ENCODE measurements at places on chromosomes 5 and 9. TPM values are rescaled to one million over a fixed set of nuclear protein-coding genes. Genes with fewer than 3 reads are reported as not detected.

The PCDHGB5 gene
- total RNA-seq: 18.8 TPM

The PDE6A gene
- total RNA-seq: not detected

The MRPL36 gene
- 47.0 TPM for total RNA-seq

The SLC6A18 gene
- not detected for total RNA-seq

GRCh38 chr9:131419026-131419614 lies 25.2 kb downstream of the PRRC2B start:
- DNase-seq: no peak

DNA sequence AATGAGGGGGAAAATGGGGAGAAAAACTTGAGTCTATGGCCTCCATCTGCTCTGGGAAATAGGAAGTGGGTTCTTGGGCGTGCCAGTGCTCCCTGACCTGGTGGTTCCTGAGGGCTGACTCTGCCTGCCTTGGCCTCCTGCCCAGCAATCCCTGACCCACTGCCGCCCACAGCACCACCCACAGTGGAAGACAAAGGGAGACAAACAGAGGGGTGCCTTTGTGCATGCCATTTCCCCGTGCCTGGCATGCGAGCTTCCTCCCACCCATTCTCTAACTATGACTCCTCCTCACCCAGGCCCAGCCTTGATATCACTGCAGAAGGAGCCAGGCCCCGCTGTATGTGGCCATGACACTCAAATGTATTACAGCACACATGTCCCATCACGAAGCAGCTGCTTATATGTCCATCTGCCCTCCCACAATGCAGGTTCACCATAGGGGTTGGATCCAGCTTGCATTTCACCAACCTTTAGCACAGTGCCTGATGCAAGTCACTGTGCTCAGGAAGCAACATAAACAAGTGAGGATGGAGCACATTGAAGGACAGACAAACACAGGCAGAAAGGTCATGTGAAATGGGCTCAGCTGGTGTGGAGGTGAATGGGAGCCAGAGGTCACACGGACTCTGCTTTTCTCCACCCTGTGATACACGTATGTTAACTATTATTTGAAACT lies 84.4 kb downstream of the ADRB2 start:
- no peak for DNase-seq

- DNase-seq: no peak
Observed at GRCh38 chr5:171898879-171899278, 107.6 kb downstream of the FBXW11 start.

GRCh38 chr9:137267933-137268355 lies 9.6 kb upstream of the TOR4A start:
- no peak for DNase-seq

DNA sequence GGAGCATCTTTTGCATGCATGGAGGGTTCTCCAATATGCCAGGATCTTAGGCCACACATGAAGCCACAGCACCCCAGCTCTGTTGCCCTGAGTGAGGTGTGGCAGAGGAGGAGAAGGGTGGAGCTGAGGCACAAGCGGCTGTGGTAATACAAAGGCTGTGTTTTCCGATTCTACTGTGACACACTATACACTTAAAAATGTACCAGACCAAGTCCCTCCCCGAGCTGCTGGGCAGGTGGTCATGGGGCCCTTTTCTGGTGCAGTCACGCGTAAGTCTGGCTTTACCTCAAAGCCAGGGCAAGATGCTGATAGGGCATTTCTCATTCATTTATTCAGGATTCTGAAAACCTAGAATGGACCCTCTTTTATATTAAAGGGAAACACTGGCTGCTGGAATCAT lies 3.7 kb downstream of the ADGRV1 start:
- no peak for DNase-seq

DNA sequence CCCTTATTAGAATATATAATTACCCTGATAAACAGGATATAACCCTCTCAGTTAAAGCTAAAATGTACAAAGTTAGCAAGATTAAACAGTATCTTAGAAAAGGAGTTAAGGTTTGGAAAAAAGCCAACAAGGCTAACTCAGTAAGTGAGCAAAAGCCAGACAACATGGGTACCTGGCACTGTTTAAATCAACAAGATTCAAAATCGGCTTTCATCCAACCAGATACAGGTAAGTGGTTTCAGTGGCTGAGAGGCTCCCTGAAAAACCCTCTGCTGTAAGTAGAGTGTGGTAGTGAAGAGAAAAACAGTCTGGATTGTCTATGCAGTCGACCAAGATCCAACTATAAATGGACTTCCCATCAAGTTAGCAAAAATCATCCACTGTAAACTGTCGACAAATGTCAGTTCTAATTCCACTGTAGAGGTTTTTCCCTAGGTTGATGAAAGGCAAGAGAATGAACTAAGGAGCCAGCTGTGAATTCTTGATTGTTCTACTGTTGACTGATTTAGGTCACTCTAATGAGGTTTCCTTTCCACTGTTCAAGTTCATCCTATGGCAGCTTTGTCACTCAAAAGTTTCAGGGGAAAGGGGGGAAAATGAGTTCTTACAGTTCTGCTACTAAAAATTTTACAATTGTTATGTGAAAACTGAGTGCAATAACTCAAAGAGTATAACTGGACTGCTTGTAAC lies 27.3 kb downstream of the ETF1 start:
- no peak for DNase-seq

DNA sequence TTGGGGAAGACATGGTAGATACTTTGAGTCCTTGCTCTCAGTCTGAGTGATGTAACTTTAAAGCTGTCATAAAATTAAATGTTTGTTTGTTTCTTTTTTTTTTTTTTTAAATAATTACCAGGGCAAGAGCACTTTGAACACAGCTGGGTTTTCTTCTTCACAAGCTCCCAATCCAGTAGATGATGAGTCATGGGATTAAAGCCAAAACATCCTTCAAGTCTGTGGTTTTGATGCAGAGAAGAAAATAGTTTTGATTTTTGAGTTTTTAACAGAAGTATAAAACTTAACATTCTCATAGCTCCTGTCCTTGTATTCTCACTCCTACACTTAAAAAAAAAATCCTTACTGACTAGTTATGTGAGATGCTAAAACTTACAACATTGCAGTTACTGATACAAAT lies 34.8 kb upstream of the IL31RA start:
- no peak for DNase-seq

- DNase-seq: no peak
Observed at GRCh38 chr5:133473291-133473690, 139.1 kb downstream of the FSTL4 start.

GRCh38 chr5:73789851-73790281 lies 163.9 kb downstream of the ARHGEF28 start:
- DNase-seq: no peak

The PTPRD gene
- total RNA-seq: 34.2 TPM

DNA sequence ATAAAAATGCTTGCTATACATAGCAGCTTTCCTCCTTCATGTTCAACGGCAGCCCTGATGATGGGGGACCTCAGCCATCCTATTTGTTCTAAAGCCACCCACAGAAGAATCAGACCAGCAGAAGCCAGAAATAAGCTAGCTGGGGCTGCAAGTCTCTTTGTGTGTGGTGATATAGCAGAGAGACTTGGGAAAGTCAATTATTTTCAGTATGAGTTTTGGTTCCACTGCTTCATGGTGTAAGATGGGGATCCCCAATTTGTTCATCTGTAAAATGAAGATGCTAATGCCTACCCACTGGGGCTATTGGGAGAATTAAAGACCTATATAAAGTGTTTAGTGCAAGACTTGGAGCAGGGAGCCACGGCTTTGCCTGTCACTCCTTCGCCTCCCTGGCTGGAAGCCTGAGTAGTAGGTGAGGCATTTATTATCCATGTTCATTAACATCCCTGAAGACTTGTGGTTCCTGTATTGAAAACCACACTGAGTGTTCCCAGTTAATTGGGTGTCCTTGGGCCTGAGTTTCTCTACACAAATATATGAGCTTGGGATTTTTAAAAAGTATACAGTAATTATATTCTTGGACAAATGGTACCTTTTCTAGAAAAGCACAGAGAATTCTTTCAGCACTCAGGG lies 210.1 kb upstream of the SLC24A2 start:
- DNase-seq: no peak

- no peak for DNase-seq
Observed at GRCh38 chr5:178472138-178472537, 118.1 kb downstream of the COL23A1 start.

- no peak for DNase-seq
Observed at GRCh38 chr5:58517198-58517597, 26.0 kb downstream of the GAPT start.

GRCh38 chr9:126652140-126652582 lies 38.4 kb downstream of the LMX1B start:
- DNase-seq: no peak

- DNase-seq: no peak
Observed at GRCh38 chr5:53366245-53366644, 114.2 kb upstream of the FST start.

The PKD2L2 gene
- not detected for total RNA-seq

DNA sequence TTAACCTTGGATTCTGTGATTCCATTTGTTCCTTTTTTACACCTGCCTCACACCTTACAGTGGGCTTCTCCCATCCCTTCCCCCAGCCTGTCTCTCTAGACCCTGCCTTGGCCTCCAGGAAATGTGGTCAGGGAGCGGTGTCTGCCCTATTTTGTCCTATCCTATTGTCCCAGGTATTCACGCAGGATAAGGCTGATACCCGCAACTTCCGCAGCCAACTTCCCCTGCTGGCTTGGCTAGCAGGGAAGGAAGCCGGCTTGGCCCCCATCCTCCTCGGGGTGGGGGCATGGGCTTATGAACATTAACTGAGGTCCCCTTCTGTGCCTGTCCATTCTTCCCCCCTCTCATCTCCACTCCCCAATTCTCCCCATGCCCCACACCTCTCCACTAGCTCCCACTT lies 3.5 kb downstream of the CSF1R start:
- DNase-seq: no peak

DNA sequence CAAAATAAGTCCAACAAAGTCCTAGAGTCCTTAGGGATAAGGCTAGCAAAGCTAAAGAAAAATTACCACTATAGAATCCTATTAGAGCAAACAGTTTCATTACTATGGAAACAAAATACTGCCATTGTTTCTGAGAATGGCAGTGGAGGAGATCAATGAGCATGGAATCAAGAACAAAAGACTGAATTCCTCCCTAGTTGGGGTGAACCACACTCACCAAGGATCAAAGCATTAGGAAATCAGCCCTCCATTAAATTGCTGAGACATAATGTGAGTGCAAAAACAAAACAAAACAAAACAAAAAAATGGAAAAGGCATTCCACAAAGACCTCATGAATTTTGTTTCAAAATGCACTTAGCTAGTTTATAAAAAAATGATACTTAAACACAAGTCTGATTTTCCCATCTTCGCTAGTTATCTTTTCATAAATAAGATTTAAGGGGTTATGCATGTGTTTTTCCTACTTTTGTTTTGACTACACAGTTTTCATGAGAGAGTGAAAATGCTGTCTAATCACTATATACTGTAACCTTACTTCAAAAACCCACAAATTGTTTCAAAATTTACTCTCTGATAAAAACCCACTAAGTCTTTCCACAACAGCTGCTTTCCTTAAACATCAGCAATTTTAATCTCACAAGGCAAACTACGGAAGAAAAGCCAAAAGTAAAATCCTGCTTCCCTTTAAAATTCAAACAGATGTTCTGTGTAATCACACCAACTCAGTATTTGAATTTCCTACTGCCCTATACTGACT lies 9.7 kb downstream of the SERINC5 start:
- DNase-seq: no peak

DNA sequence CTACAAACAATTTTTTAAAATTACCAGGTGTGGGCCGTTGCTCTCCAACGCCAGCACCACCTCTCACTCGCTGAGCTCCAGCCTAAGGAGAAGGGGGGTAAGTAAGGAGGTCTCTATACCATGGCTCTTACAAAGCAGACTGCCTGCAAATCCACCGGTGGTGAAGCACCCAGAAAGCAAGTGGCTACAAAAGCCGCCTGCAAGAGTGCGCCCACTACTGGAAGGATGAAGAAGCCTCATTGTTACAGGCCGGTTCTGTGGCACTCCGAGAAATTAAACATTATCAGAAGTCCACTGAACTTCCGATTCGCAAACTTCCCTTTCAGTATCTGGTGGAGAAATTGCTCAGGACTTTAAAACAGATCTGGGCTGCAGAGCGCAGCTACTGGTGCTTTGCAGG lies 46.0 kb downstream of the CDO1 start:
- no peak for DNase-seq

DNA sequence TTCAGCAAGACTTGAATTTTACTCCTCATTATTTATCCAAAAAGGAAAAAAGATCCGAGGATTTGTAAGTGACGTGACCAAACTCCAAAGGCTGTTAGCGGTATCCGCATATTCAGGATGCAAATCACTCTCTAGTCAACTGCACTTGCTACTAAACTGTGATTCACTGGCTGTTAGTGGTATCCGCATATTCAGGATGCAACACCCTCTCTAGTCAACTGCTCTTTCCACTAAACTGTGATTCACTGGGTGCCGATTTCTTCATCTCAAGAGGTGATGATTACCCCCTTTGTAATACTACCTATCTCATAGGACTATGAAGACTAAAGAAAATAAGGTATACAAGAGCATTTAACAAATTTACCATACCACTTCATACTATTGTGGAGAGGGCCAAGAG lies 5.7 kb downstream of the MAPKAP1 start:
- DNase-seq: no peak

The CTXN3 gene
- not detected for total RNA-seq

GRCh38 chr5:140148508-140148907 lies 22.8 kb downstream of the IGIP start:
- DNase-seq: no peak

DNA sequence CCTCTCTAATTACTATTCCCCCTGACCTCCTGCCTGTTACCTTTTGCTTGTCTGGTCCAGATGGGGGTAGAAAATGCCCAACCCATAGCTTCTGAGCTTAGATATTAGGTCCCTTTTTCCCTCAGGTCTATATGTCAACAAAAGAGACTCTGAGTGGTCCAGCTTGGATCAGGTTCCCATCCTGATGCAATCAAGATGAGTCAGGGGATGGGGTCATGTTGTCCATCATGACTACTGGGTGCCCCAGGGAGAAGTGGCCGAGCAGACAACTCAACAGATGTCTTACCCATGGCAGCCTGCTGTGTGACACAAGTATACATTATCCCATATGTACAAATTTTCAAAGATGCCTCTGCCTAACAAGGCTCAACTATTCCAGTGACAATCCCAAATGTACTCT lies 9.1 kb upstream of the ANKH start:
- DNase-seq: no peak

DNA sequence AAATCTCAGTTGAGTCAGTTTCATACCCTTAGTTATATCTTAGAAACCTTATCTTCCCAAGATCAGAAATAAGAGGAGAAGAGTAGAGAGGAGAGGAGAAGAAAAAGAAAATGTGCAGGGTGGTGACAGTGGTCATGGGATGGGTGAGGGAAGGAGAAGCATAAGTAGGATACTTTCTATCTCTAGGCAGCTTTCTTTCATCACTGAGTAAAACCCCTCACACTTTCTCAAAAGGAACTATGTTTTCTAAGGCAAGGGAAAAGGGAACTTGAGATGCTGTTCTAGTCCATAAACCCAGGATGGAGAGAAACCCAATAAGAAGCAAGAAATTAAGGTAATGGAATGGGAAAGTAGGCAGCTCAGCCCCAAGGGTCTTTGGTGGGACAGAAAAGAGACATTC lies 225.3 kb downstream of the MCTP1 start:
- DNase-seq: no peak

- DNase-seq: no peak
Observed at GRCh38 chr5:132190161-132190817, 37.4 kb downstream of the P4HA2 start.

All from omental fat pad (tissue), 4 donors.